Endodermal cell (in vitro differentiated cells): ENCODE measurements at places on chromosomes 12 and 14. TPM values are rescaled to one million over a fixed set of nuclear protein-coding genes. Genes with fewer than 3 reads are reported as not detected.

GRCh38 chr14:38297681-38298080, 41.8 kb upstream of the CLEC14A start:
- no peak for DNase-seq

GRCh38 chr14:68235011-68235410, 415.4 kb downstream of the RAD51B start:
- DNase-seq = no peak

DNA sequence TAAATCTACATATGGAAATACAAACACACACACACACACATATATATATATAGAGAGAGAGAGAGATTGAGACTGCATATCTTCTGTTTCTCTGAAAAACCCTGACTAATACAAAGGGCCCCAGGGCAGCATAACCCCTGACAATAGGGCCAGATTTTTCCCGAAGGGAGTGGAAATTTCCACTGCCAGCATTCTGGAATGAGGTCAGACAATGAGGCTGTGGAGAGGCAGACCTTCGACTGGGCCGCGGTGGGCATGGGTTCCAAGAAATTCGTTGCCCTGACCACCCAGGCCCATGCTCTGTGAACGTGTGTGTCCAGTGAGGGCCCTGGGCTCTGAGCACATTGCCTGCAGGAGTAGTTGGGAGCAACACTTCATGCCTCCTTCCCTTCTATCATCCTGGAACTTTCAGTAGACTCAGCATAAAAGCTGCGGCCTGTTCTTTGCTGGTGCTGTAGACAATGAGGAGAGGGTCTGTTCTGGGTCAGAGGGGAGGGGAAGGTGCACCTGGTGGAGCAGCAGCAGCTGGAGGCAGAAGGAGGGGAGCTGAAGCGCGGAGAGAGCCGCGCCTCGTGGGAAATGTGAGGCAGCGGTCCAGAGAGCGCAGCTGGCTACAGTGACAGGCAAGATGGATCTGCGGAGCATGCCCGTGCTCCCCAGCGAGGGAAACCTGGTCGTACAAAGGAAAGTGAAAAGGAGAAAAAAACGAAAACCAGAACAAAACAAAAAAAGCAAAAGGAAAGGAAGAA, 25.6 kb upstream of the CCDC60 start:
- peak; percentile 51 for DNase-seq

- DNase-seq = no peak
Measured at GRCh38 chr14:77641534-77642341, 25.3 kb upstream of the SPTLC2 start.

DNA sequence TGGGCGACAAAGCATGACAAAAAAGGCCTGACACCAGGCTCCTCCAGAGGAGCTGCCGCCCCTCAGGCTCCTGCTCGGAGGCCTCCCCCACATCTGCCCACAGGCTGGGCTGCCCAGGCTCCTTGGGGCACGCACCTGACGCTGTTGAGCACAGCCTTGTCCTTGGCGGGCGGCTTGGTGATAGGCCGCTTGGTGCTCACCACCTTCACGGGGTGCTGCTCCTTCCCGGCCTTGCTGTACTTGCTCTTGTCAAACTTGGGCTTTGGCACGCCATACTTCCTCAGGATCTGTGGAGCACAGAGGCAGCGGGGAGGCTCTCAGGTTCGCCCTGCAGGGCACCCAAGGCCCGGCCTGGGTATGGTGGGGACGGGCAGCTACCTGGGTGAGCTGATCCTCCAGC, 53.4 kb downstream of the TRAFD1 start:
- peak; percentile 47 for DNase-seq

GRCh38 chr14:91573894-91574837, 64.1 kb upstream of the PPP4R3A start:
- DNase-seq = peak; percentile 77

GRCh38 chr12:12891080-12891880, at the start of gene GPRC5A:
Gene GPRC5A, plus strand, starts transcription at chr12:12891562. Its CDS starts 16,688 bp downstream, at chr12:12908250.
- peak; percentile 86 for DNase-seq

- no peak for DNase-seq
Measured at GRCh38 chr12:52570511-52570910, 3.1 kb downstream of the KRT74 start.

- peak; percentile 99 for DNase-seq
Measured at GRCh38 chr12:55681142-55682077, 26.3 kb downstream of the ITGA7 start.

Gene PPP4R3A
- total RNA-seq = 93.3 and 95.2 TPM in 2 replicates
